ENCODE measurements at places on chromosomes 11 and 22. TPM values are rescaled to one million over a fixed set of nuclear protein-coding genes. Genes with fewer than 3 reads are reported as not detected.

Gene TESMIN
- polyA plus RNA-seq = 1.1 TPM

GRCh38 chr22:17890245-17890671 is 116.0 kb upstream of the BID start:
- H3K27ac ChIP-seq = peak overlapping the region; percentile 42
- no peak overlapping the region for H3K4me3 ChIP-seq
- H3K27me3 ChIP-seq = no peaks in the 10 kb centered on the region
- H3K36me3 ChIP-seq = peaks cover 7% of the 10 kb centered on the region
- peak; percentile 74 for DNase-seq
- no peaks in the 10 kb centered on the region for H3K4me1 ChIP-seq

Gene SEC14L6
- 1.2 TPM for polyA plus RNA-seq

Gene TTC36
- polyA plus RNA-seq = 91.3 TPM

GRCh38 chr11:73379189-73379880 is 3.1 kb downstream of the RELT start:
- H3K27ac ChIP-seq = no peak overlapping the region
- H3K4me1 ChIP-seq = peaks cover 24% of the 10 kb centered on the region
- DNase-seq = no peak
- H3K27me3 ChIP-seq = no peaks in the 10 kb centered on the region
- H3K36me3 ChIP-seq = no peaks in the 10 kb centered on the region

- no peaks in the 10 kb centered on the region for H3K36me3 ChIP-seq
- no peak for DNase-seq
- H3K4me3 ChIP-seq = no peak overlapping the region
- H3K27me3 ChIP-seq = no peaks in the 10 kb centered on the region
- H3K27ac ChIP-seq = no peak overlapping the region
- H3K4me1 ChIP-seq = no peaks in the 10 kb centered on the region
These were observed 2.1 kb upstream of the SMIM38 start for GRCh38 chr11:69153661-69154060.

Gene BLID
- not detected for polyA plus RNA-seq

GRCh38 chr11:120134106-120134930 is 3.6 kb downstream of the TRIM29 start:
- no peak overlapping the region for H3K27ac ChIP-seq
- H3K4me1 ChIP-seq = no peaks in the 10 kb centered on the region
- H3K4me3 ChIP-seq = no peak overlapping the region
- no peak for DNase-seq

DNA sequence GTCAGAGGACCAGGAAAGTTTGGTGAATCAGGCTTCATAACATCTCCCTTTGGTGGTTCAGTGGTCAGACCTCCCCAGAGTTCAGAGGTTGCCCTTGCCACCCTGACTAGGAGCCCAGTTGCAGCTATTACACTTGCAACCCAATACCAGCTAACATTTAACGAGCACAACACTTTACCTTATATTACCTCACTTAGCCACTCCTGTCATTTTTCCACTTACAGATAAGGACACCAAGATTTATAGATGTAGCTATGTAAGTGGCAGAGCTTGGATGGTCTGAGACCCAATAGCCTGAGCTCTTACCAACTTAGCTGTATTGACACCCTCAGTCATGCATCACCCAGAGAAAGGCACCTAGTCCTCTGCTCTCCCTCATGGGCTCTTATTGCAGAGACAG is 234.7 kb downstream of the INSC start:
- no peaks in the 10 kb centered on the region for H3K27me3 ChIP-seq
- no peak for DNase-seq
- H3K27ac ChIP-seq = no peak overlapping the region
- no peaks in the 10 kb centered on the region for H3K4me1 ChIP-seq
- H3K4me3 ChIP-seq = no peak overlapping the region
- H3K36me3 ChIP-seq = no peaks in the 10 kb centered on the region

DNA sequence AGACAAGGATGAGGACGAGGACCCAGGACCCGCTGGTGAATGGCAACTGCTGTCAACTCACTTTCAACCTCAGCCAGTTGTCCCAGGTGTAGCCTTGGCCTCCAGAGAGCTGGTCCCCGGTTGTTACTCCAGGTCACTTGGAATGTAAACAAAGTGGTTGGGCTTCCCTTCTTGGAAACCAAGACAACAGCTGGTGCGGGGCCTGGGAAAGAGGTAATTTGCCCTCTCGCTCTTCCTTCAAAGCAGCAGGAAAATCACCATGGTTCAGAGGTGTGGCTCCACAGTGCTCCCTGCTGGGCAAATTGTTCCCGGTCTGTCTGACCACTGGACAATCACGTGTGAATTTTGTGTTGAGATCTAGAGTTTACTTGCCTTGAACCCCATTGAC is 15.0 kb downstream of the SLC1A2 start:
- H3K36me3 ChIP-seq = no peaks in the 10 kb centered on the region
- no peaks in the 10 kb centered on the region for H3K4me1 ChIP-seq
- no peak overlapping the region for H3K27ac ChIP-seq
- H3K27me3 ChIP-seq = no peaks in the 10 kb centered on the region
- peak; percentile 27 for DNase-seq
- no peak overlapping the region for H3K4me3 ChIP-seq

Gene CREBZF
- polyA plus RNA-seq = 13.0 TPM

Gene GRAMD1B
- polyA plus RNA-seq = 75.6 TPM

GRCh38 chr11:95307286-95307685 is 76.3 kb upstream of the SESN3 start:
- no peak for DNase-seq
- H3K4me3 ChIP-seq = no peak overlapping the region
- no peaks in the 10 kb centered on the region for H3K36me3 ChIP-seq
- H3K4me1 ChIP-seq = no peaks in the 10 kb centered on the region

GRCh38 chr22:36204001-36204631 is 2.5 kb upstream of the APOL4 start:
- H3K36me3 ChIP-seq = peaks cover 2% of the 10 kb centered on the region
- H3K4me1 ChIP-seq = peaks cover 1% of the 10 kb centered on the region
- no peak overlapping the region for H3K4me3 ChIP-seq
- no peaks in the 10 kb centered on the region for H3K27me3 ChIP-seq
- no peak for DNase-seq

DNA sequence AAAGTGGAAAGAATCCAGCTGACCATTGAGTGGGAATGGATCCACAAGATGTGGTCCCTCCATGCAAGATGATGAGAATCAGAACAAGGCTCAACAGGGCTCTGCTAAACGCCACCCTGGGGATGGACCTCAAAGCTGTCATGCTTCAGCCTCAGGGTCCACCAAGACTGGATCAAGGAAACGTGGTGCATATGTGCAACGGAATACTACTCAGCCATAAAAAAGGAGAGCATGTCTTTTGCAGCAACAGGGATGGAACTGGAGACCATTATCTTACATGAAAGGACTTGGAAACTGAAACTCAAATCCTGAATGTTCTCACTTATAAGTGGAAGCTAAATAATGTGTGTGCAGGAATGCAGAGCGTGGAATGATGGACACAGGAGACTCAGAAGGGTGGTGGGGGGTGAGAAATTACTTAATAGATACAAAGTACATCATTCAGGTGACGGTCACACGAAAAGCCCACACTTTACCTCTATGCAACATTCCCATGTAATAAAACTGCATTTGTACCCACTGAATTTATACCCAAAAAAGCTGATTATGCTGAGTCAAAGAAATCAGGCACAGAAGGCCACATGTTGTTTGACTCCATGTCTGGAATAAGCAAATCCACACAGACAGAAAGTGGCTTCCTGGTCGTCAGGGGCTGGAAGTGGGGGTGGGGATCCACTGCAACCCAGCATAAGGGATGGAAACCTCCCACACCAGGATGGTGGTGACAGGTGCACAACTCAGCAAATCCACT is 116.1 kb downstream of the SHANK2 start:
- no peak for DNase-seq
- H3K27me3 ChIP-seq = no peaks in the 10 kb centered on the region
- peaks cover 43% of the 10 kb centered on the region for H3K36me3 ChIP-seq
- no peaks in the 10 kb centered on the region for H3K4me1 ChIP-seq

GRCh38 chr11:75733431-75734107 is 15.9 kb downstream of the MOGAT2 start:
- peak; percentile 78 for DNase-seq
- peaks cover 48% of the 10 kb centered on the region for H3K4me1 ChIP-seq
- no peak overlapping the region for H3K4me3 ChIP-seq
- peak overlapping the region; percentile 68 for H3K27ac ChIP-seq
- H3K27me3 ChIP-seq = no peaks in the 10 kb centered on the region

Gene ART1
- polyA plus RNA-seq = not detected

- peak; percentile 81 for DNase-seq
- no peaks in the 10 kb centered on the region for H3K27me3 ChIP-seq
- no peaks in the 10 kb centered on the region for H3K36me3 ChIP-seq
- peaks cover 62% of the 10 kb centered on the region for H3K4me1 ChIP-seq
- H3K27ac ChIP-seq = peak overlapping the region; percentile 77
- peak overlapping the region; percentile 29 for H3K4me3 ChIP-seq
These were observed 2.5 kb upstream of the RCOR2 start for GRCh38 chr11:63919267-63920125.

GRCh38 chr11:1075341-1075911 is 752 bp downstream of the MUC2 start:
- no peak overlapping the region for H3K4me3 ChIP-seq
- peaks cover 21% of the 10 kb centered on the region for H3K4me1 ChIP-seq
- no peak for DNase-seq
- no peak overlapping the region for H3K27ac ChIP-seq
- no peaks in the 10 kb centered on the region for H3K36me3 ChIP-seq

Gene RIC3
- 0.45 TPM for polyA plus RNA-seq

Gene POU2F3
- polyA plus RNA-seq = 1.0 TPM

Gene FAM227A
- 0.71 TPM for polyA plus RNA-seq

Gene THY1
- 52.5 TPM for polyA plus RNA-seq

DNA sequence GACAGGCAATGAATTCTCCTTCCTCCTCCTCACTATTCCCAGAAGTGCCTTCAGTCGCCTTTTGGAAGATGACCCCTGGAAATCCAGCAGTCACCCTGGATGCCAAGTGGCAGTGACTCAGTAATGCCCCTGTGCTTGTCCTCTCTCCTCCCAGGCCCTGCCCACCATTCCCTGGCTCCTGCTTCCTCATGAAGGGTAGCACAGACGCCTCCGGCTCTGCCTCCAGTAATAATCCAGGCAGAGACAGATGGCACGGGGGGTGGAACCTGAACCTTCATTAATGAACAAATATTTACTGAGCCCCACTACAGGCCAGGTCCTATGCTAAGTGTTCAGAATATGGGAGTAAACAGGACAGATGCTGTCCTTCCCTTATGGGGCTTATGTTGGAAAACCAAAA is 23.2 kb downstream of the SYT13 start:
- H3K27ac ChIP-seq = peak overlapping the region; percentile 46
- no peak overlapping the region for H3K4me3 ChIP-seq
- H3K27me3 ChIP-seq = no peaks in the 10 kb centered on the region
- peak; percentile 64 for DNase-seq

DNA sequence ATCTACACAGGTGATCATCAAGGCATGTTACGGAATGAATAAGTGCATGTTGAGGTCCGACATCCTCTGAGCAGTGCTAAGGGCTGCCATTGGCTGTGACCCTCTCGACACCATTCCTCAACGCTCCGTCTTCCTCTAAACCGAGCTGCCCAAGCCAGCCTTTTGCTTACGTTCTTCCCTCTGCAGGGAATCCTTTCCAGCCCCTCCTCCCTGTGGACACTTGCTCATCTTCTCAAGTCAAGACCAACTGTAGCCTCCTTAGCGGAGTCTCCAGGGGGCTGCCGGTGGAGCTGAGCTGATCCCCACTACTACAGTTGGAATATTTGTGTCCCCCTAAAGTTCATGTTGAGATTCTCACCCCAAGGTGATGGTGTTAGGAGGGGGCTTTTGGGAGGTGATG is 781.0 kb downstream of the TBC1D22A start:
- no peak overlapping the region for H3K27ac ChIP-seq
- DNase-seq = no peak
- H3K27me3 ChIP-seq = no peaks in the 10 kb centered on the region
- no peak overlapping the region for H3K4me3 ChIP-seq

All from small intestine (tissue), 16 donors.